ENCODE measurements at places on chromosomes 3 and 15. TPM values are rescaled to one million over a fixed set of nuclear protein-coding genes. Genes with fewer than 3 reads are reported as not detected.
A peak's percentile ranks its signal among the peaks of the same experiment; 100 is the strongest.

DNA sequence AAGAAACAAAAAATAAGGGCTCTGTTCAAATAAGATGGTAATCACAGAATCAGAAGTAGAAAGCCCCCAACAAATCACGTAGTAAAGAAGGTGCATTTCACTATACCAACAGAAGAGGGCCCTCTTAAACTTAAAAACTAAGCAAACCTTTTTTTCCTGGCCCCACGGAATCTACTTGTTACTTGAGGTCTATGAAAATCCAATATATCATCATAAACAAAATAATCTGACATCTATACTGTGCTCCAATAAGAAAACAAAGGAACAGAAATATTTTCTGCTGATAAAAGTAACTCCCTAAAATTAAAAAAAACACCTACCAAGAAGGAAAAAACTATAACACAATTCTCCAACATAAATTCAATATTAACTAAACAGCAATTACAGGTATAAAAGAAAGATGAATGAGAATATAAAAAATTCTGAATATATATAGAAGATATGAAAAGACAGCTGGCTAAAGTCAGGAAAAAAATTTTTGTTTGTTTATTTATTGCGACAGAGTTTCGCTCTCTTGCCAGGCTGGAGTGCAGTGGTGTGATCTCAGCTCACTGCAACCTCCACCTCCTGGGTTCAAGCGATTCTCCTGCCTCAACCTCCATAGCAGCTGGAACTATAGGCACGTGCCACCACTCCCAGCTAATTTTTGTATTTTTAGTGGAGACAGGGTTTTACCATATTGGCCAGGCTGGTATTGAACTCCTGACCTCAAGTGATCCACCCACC, 81.8 kb downstream of the CLASP2 start:
- H3K36me3 ChIP-seq, result no peaks in the 10 kb centered on the region
- H3K4me3 ChIP-seq, result no peak overlapping the region
- DNase-seq, result no peak
- H3K27me3 ChIP-seq, result no peaks in the 10 kb centered on the region
- H3K4me1 ChIP-seq, result no peaks in the 10 kb centered on the region

Gene CCDC14
- total RNA-seq, result 52.8 TPM

DNA sequence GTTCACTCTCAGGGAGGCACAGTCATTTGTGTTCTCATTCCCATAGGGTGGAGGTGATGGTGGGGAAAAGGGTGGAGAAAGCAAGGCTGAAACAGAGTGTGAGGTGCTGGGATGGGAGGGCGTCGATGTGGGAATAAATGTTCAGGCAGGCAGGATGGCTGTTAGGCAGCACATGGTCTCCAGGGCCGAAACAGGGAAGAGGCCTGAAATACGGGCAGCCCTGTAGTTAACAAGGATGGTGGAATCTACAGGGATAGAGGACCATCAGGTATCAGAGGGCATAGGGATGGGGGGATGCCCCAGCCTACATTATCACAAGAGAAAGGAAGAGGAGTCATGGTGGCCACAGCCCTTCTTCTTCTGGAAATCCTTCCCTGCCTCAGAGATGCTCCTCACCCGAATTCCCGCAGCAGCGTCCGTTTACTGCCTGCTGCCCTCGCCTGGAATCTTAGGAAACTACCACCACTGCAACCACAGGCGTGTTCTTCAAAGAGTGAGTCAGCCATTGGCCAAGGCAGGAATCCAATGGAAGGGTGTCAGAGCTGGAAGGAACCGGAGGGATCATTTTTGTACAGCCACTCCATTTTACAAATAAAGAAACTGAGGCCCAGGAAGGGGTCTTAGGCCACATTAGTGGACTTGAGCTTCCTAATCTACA, 49.7 kb upstream of the POMGNT2 start:
- no peaks in the 10 kb centered on the region for H3K27me3 ChIP-seq
- H3K4me3 ChIP-seq, result no peak overlapping the region
- H3K4me1 ChIP-seq, result no peaks in the 10 kb centered on the region
- no peak for DNase-seq

- no peak overlapping the region for H3K4me3 ChIP-seq
- H3K27ac ChIP-seq, result no peak overlapping the region
- no peaks in the 10 kb centered on the region for H3K4me1 ChIP-seq
- no peak for DNase-seq
- H3K36me3 ChIP-seq, result no peaks in the 10 kb centered on the region
- no peaks in the 10 kb centered on the region for H3K27me3 ChIP-seq
These were observed 16.9 kb downstream of the ZNF717 start for GRCh38 chr3:75768303-75769017.

Gene KLHL40
- total RNA-seq, result not detected

Gene GPR62
- total RNA-seq, result not detected

DNA sequence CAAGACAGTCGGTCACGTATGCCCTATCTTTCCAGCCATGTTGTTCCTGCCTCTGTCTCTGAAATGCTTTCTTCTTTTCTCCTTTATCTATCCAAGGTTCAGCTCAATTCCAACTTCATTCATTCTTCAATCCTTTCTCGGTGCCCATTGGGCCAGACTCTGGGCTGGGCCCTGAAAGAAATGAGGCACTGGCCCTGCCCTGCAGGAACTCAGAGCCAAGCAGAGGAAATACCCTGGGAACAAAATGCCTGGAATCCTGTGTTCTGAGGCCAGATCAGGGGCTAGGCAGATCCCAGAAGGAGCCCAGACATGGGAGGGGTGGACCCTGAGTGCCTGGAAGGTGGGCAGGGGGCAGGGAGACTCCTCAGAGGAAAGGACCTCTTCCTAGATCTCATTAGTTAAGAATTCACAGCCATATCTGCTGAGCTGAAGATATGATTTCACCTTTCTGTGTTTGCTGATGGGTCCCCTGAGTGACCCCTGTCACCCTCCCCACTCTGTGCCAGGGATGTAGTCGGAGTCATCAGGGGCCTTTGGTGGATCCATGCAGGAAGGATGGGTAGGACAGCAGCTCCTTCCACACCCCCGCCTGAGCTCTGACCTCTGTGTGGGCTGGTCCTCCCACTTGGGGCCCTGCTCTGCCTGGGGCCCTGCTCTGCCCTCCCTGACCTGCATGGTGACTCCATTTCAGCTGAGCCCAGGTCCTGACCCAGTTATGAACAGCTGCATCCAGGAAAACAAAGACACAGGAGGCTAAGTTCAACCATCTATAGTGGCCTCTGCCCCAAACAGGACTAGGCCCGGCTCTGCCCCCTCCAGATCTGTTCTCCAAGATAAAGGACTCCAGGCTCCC, 5.3 kb upstream of the DAPK2 start:
- H3K27ac ChIP-seq, result no peak overlapping the region
- DNase-seq, result no peak
- no peak overlapping the region for H3K4me3 ChIP-seq
- no peaks in the 10 kb centered on the region for H3K36me3 ChIP-seq
- H3K4me1 ChIP-seq, result peaks cover 2% of the 10 kb centered on the region

GRCh38 chr3:26105261-26105660, 315.4 kb downstream of the OXSM start:
- H3K4me3 ChIP-seq, result no peak overlapping the region
- DNase-seq, result no peak
- no peak overlapping the region for H3K27ac ChIP-seq
- no peaks in the 10 kb centered on the region for H3K36me3 ChIP-seq

Gene MED12L
- total RNA-seq, result not detected

Gene ATP2B2
- not detected for total RNA-seq

DNA sequence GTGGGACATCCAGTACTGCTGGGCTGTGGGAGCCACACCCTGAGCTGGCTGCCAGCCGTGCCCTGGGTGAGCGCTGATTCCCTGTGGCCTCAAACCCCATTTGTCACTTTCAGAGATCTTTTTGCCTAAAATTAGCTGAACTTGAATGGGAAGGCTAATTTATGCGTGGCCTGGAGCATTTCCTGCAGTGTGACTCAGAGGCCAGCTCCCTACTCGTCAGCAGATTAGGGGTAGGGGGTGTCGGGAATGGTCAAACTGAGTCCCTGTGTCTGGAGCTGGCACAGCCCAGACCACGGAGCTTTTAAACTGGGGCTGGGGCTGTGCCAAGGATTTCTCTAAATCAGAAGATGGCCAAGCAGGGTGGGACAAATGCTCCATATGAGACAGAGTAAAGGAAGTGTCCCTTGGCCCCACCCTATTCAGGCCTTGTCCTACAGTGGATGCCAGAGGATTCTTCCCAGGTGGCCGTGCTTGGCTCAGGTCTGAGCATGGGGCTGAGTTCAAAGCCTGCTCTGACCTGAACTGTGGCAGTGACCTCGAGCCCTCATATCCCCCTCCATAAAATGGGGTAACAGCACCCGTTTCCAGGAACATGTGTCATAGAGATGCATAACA, 59.7 kb downstream of the ATP2B2 start:
- peaks cover 6% of the 10 kb centered on the region for H3K27me3 ChIP-seq
- H3K36me3 ChIP-seq, result no peaks in the 10 kb centered on the region

- no peaks in the 10 kb centered on the region for H3K27me3 ChIP-seq
- peak overlapping the region; percentile 72 for H3K4me3 ChIP-seq
- peak; percentile 69 for DNase-seq
- H3K36me3 ChIP-seq, result peaks cover 23% of the 10 kb centered on the region
- H3K4me1 ChIP-seq, result peaks cover 10% of the 10 kb centered on the region
- peak overlapping the region; percentile 41 for H3K27ac ChIP-seq
These were observed 691 bp downstream of the MAP2K1 start for GRCh38 chr15:66387163-66388042.

Gene LMAN1L
- not detected for total RNA-seq

DNA sequence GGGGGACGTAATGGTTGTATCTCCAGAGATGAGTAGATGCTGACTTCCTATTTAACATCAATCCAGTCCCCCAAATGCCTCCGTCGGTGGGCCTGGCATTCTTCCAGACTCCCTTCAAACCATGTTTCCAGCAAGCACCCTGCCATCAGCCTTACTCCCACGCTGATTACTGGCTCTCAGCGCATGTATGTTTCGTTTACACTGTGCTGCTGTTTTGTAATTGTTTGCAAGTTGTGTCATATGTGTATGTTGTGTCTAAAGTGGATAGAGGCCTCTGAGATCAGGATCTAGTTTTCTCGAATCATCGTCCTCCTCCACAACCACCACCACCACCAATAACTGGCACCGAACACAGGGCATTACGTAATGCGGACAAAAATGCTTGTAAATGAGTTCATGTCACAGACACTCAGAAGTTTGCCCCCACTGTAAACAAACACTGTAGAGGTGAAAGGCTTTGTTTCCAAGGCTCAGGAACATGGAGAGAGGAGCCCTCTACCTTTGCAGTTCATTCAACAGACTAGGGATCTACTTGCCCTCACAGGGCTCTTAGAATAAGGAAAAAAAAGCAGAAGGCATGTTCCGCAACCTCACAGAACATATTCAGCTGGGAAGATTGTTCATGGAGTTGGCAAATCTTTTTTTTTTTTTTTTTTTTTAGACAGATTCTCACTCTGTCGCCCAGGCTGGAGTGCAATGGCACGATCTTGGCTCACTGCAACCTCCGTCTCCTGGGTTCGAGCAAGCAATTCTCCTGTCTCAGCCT, 46.1 kb upstream of the SEMA4B start:
- peak; percentile 82 for DNase-seq
- H3K4me3 ChIP-seq, result no peak overlapping the region
- no peaks in the 10 kb centered on the region for H3K27me3 ChIP-seq
- H3K4me1 ChIP-seq, result peaks cover 37% of the 10 kb centered on the region

Gene NEIL1
- total RNA-seq, result 0.29 TPM

- DNase-seq, result no peak
- no peaks in the 10 kb centered on the region for H3K27me3 ChIP-seq
- peak overlapping the region; percentile 98 for H3K27ac ChIP-seq
- H3K4me1 ChIP-seq, result peaks cover 82% of the 10 kb centered on the region
- H3K4me3 ChIP-seq, result no peak overlapping the region
These were observed 33.6 kb downstream of the BTD start for GRCh38 chr3:15635121-15635661.

DNA sequence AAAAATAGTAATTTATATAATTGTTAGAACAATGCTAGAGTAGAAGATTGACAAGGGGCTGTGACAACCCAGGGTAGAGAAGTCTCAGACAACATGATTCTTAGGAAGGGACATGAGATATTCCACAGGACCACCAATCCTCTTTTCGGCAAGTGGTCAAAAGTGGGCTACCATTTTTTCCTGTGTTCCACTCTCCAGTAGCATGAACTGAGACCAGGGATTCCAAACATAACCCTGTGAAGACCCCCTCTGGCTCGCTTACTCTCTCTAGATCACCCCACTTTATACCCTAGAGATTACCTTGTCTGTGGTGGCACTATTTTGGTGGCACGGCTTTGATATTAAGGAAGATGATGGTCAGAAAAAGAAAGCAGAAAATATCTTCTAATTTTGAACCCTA, 960 bp downstream of the GCSAM start:
- H3K4me3 ChIP-seq, result no peak overlapping the region
- H3K4me1 ChIP-seq, result no peaks in the 10 kb centered on the region
- DNase-seq, result no peak
- H3K27me3 ChIP-seq, result no peaks in the 10 kb centered on the region

Gene DPPA2
- total RNA-seq, result not detected

Data from SJSA1 (cell line).